ENCODE measurements at places on chromosomes 6 and 20.

GRCh38 chr20:63488315-63489251 lies 10.3 kb downstream of the EEF1A2 start:
- DNase-seq, result no peak

DNA sequence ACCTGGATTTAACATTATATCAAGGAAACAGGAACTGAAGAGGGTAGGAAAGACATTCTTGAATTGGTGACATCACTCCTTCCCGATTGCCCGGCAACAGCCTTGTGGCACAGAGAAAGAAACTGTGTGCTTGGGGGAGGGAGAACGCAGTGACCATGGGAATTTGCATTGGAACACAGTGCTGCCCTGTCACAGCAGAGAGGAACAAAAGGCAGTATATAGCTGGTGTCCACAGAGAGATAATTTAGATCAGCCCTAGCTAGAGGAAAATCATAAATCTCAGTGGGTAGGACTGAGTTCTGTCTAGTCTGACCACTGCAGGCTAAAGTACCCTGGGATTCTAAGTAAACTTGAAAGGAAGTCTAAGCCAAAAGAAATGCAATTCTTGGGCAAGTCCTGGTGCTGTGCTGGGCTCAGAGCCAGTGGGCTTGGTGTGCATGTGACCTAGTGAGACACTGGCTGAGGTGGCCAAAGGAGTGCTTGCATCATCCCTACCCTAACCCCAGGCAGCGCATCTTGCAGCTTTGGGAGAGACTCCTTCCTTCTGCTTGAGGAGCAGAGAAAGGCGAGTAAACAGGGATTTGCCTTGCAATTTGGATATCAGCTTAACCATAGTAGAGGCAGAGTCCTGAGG lies 697.6 kb downstream of the HACE1 start:
- DNase-seq, result no peak

GRCh38 chr6:85321906-85322305 lies 128.0 kb upstream of the NT5E start:
- no peak for DNase-seq

GRCh38 chr6:157728183-157728881 lies 94.7 kb upstream of the SNX9 start:
- no peak for DNase-seq

DNA sequence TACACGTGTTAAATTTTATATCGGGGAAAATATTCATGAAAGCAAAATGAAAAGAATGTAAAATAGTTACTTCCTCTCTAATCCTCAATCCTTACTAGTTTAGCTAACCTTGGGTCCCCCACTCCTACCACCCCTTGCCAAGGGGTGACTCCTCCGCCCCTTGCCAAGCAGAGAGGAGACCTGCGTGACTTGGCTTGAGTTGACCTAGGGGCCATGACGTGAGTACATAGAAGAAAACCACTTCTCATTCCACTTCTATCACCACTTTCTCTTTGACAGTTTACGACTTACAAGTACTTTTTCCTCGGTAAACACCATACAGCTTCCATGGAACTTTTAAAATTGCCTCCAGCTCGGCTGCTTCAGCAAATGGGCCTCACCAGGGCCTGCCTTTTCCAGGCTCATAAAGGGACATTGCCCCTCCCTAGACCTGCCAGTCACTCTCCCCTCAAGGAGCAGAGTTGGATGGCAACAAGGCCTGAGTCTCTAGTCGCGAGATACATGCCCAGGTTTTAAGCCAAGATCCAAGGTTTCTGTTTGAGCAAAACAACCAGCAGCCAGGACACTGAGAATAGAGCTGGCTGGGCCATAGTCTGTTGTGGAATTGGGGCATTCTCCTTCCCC lies 29.9 kb downstream of the SDCBP2 start:
- DNase-seq, result no peak

DNA sequence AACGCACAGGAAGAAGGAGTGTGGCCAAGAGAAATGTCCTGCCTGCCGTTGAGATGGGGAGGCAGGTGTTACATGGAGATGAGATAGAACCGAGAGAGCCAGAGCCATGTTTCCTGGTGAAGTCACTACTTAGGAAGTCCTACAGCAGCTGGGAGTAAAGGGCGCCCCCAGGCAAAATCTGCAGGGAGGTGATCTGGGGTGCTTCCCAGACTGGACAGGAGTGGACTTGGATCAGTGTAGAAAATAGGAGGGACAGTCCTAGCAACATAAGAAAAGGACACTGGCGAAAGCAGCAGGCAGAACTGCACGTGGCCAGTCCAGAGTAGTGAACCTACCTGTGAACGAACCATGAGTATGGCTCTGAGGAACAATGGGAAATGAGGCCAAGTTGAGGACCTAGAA lies 85.3 kb downstream of the CD164 start:
- DNase-seq, result no peak

DNA sequence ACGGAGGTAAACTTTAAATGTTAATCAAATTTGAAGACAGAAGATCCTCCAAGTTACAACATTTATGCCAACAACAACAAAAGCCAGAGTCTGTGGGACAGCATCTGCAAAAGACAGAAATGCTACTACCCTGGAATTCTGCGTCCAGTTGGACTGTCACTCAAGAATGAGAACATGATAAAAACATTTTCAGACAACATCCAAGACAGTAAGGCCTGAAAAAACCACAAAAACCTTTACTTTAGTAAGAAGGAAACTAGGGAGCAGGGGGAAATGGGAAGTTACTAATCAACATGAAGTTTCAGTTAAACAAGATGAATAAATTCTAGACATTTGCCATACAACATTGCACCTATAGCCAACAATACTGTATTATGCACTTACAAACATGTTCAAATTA lies 77.6 kb downstream of the MLIP start:
- no peak for DNase-seq

All from activated naive CD8-positive, alpha-beta T cell treated with anti-CD3 and anti-CD28 coated beads, Interleukin-2, amount 50 U/mL, for 24 hours (primary cell).